ENCODE measurements at places on chromosomes 16 and 17.
A peak's percentile ranks its signal among the peaks of the same experiment; 100 is the strongest.

DNA sequence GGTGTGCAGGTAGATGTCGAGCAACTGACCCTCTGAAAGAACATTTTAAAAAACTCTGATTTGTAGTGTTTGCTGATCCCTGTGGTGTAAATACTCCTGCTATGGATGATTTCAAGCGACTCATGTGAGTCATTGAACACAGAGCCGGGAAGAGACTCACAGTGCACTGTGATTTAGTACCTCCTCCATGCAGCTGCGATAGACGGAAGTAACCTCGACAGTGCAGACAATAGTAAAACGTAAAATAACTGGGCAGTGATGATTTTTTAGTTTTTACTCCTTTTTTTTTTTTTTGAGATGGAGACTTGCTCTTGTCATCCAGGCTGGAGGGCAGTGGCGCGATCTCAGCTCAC is 8.7 kb downstream of the TBX21 start:
- no peak for DNase-seq

GRCh38 chr16:88783391-88784073 is 1.5 kb downstream of the PIEZO1 start:
- no peak for DNase-seq

- no peak for DNase-seq
These were observed 38.3 kb upstream of the AKTIP start for GRCh38 chr16:53541326-53541725.

- DNase-seq = peak; percentile 76
These were observed 87.8 kb downstream of the SMG6 start for GRCh38 chr17:2215616-2216364.

GRCh38 chr17:79341222-79341780 is 266.7 kb downstream of the ENGASE start:
- DNase-seq = no peak

GRCh38 chr16:89034971-89035668 is 58.1 kb upstream of the CBFA2T3 start:
- DNase-seq = no peak

DNA sequence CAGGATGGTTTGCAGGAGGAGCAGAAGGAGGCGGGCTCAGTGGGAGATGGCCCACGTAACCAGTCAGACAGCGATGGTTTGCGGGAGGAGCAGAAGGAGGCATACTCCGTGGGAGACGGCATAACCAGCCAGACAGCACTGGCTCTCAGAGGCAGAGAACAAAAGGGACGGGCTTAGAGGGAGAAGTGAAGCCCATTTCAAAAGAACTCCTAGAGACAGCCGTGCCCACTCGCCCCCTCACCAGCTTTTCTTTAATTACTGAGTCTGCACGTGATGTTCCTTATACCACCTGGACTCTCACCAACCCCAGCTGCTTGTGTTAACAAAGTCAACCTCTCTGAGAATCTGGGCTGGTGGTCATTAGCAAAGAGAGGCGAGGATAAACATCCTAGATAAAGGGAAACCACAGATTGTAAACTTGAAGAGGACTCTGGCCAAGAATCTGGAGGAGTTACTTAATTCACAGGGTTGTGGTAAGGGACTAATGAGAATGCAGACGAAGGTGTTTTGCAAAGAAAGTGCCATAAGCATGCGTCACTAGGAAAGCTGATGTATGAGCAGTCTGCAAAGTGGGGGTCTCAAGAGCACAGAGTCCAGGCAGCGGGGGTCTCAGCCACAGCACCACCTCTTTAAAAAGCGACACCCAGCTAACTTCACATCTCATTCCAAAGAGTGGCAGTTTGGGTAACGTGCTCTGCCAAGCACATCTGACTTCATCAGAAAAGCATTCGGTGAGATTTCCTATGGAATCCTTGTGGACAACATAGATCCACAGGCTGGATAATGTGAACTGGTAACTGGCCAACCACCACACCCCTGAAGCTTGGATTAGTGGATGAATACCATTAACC is 51.7 kb downstream of the NXN start:
- DNase-seq = no peak

DNA sequence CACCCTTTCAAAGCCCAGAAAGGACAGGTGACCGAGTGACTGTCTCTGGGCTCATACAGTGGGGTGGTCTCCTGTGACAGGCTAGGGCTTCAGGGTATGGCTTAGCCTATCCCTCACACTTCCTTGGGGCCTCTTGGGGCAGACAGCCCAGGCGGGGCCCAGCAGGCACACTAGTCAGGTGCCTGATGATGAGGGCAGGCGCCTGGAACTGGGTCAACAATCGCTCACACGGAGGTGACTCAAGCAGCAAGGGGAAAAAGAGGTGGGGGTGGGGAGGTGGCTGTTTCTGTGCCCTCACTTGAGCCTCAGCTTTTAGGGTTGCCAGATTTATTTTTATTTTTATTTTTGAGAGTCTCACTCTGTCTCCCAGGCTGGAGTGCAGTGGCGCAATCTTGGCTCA is 6.4 kb upstream of the GRN start:
- DNase-seq = no peak

- DNase-seq = no peak
These were observed 126.2 kb downstream of the CPPED1 start for GRCh38 chr16:12677502-12677901.

DNA sequence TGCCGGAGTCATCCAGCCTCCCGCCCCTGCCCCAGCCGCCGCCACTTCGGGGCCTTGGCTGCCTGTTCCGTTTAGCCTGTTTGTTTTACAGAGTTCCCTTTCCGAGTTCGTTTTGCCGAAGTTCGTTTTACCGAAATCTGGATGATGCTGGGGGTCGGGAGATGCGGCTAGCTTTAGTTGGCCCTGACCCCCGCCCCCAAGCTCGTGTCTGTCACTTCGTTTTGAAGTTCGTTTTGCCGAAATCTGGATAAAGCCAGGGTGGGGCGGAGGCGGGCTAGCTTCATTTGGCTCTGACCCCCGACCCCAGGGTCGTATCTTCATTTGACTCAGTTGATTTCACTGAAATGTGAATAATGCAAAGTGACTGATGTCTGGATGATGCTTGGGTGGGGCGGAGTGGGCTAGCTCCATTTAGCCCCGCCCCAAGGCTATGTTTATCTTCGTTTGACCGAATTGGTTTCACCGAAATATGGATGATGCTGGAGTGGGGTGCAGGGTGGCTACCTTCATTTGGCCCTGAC is 591 bp downstream of the PSMD7 start:
- DNase-seq = peak; percentile 41

DNA sequence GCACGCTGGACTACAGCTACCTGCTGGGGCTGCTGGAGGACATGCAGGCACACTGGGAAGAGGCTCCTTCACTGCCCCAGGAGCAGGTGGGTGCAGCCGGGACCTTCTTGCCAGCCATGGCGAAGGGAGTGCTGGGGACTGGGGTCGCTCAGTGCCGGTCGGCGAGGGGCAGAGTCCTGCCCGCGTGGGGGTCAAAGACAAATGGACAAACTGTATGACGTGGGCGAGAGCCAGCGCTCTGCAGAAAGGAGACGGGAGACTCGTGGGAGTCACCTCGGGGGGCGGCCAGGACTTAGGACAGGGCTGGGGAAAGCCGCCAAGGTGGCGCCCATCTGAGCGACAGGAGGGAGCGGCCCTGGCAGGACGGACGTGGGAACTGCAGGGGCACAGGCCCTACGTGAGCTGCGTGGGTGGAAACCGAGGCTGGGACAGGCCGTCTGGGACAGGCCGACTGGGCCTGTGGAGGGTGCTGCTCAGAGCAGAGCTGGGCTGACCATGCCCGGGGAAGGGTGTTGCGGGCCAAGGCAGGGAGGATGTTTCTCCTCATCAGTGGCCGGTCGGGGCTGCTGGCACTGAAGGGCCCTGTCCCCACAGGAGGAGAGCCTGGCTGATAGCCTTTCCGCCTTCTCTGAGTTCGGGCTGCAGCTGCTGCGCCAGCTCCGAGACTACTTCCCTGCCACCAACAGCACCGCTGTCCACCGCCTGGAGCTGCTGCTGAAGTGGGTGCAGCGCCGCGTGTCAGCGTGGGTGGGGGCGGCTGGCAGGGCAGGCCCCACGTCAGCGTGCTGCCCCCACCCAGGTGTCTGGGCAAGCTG is 8.0 kb downstream of the TSR3 start:
- DNase-seq = no peak

- no peak for DNase-seq
These were observed 87.2 kb upstream of the TOX3 start for GRCh38 chr16:52634104-52634503.

DNA sequence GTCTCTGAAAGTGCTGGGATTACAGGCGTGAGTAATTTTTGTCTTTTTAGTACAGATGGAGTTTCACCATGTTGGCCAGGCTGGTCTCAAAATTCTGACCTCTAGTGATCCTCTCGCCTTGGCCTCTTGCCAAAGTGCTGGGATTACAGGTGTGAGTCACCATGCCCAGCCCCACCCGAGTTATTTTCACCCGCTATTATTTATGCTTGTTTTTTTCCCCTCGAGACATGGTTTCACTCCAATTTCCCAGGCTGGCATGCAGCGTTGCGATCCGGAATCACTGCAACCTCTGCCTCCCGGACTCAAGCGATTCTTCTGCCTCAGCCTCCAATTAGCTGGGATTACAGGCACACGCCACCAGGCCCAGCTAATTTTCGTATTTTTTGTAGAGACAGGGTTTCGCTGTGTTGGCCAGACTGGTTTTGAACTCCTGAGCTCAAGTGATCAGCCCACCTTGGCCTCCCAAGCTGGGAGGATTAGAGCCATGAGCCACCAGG is 9.2 kb downstream of the RPL23 start:
- DNase-seq = no peak

DNA sequence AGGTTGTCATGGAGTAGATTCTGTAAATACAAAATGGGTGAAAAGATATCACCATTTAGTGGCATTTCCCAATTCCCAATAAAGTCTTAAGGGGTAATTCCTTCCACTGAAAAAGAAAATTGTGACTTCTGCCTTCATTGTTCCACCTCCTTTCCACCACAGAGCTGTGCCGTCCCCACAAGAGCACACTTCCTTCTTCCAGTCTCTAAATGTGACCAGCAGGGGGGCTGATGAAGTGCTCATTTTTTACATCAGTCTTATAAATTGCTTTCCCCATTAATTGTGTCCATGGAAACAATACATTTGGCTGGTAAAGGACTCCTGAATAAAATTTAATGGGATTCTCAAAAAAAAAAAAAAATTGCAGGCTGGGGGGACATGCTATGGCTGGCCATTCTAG is 260.8 kb upstream of the PSMD7 start:
- DNase-seq = no peak

DNA sequence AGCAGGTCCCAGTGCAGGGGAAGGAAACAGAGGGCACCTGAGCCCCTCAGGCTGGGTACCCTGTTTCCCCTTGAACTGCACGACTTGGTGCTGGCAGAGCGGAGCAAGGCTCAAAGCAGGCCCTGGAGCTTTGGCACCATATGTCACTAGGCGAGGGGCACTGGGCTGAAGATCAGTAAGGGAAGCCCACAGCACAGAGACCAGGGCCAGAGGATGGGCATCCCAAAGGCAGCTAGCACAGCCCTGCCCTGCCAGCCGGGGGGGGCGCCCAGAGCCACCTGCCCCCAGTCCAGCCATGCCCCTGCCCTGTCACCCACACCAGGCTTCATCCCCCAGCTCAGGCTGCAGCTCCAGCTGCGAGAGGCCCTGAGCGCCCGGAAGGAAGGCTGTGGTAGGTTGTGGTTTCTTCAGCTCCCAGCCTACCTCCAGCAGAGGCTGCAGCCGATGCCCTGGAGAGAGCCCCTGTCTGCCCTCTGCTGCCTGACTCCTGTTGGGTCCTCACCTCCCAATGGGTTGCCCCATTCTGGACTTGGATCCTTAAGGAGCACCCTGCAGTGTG is 10.9 kb downstream of the NHERF1 start:
- DNase-seq = peak; percentile 70

DNA sequence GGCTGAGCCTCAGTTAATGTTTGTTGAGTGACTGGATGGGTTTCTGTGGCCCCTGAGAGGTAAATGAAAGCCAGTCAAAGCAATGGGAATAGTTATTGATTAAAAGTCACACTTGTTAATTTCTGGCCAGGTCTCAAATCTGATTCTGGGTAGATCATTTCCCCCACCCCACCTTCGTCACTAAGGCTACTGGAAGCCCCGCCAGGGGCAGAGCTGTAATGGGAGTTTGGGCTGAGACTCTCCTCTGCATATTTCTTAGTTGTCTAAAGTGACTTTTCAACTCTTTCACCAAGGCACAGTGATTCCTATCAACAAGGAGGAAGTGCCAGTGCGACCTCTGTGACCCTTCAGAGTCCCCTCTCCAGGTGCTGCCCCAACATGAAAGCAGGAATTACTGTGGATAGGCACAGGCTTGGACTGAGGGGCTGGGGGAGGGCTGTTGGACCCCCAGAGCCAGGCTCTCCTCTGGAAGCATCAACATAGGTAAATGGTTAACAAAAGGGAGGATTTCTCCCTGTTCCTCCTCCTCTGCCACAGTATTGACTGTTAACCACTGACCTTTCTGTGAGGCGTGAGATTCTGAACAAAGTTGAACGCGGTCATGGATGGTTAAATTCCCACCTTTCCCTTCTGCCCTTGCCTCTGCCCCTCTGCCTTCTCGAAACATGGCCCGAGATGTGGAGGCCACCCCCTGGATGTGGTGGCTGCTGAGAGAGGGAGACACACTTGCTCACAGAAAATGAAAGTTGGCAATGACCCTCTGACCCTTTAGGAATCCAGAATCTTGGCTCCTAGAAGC is 20.8 kb upstream of the TBX2 start:
- DNase-seq = no peak

GRCh38 chr17:61352408-61352770 is 47.3 kb upstream of the TBX2 start:
- DNase-seq = no peak

DNA sequence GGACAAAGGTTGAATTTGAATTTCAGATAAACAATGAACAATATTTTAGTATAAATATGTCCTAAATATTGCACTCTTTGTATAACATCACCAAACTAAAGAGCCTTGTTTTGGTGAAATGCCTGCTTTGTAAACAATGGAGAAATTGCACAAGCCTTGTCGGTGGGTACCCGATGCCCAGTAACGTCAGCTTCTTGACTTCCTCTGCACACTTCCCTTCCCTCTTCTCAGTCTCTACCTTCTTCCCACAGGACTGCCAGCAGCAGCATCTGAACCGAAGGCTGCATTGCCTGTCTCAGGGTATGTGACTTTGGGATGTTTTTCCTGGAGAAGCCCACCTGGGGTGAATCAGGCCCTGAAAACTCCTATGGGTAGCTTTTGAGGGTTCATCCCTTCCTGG is 113.9 kb downstream of the UTP18 start:
- no peak for DNase-seq

- no peak for DNase-seq
These were observed at the start of gene ZNF319 for GRCh38 chr16:57999971-58000705. ZNF319 (minus strand) TSS chr16:58000672; CDS start chr16:57998265, 2,407 bp downstream.

GRCh38 chr16:87806261-87806640 is 40.5 kb upstream of the KLHDC4 start:
- no peak for DNase-seq
